ENCODE measurements at places on chromosomes 11 and 22.
A peak's percentile ranks its signal among the peaks of the same experiment; 100 is the strongest.

DNA sequence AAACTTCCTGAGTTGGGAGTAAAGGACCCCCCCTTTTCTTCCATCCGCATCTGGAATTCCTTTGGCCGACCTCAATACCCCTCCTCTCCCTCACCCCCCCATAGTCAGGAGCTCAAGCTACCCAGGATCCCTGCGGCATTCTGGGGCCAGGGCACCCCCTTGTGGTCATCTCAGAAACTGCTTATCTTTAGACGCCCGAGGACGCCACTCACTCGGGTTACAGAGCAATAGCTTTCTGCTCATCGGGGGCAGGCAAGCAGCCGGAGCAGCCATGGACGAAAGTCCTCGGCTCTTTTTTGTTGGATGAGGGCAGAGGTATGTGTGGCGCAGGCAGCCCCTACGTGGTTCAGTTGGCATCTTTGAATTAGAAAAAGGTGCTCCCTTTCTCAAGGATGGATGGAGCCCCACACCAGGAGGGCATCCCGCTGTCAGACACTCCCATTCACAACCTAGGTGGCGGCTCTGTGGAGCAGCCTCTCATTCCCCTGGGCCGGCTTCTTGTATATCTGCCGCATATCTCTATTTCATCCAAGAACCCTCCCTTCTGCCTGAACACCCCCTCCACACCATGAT, 2.3 kb downstream of the C1QTNF5 start:
- peak; percentile 58 for DNase-seq

DNA sequence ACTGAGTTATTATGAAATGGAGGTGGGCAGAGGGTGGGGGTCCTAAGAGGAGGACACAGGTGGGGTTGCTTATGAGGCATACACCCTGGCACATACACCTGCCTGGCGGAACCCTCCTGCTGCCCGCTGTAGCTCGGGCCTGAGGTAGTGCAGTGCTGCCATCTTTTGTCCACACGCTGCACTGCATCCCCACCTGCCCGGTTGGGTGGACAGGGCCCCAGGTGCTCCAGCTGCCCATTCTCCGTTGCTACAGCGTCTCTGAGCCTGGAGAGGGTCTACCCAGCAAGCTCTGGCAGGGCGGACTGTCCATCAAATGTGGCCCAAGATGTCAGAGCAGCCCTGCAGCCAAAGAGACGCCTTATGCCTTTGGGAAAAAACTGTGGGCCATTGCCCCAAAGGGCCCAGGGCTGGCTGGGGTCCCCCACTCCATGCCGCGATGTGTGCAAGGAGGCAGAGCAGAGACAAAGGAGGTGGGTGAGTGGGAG, 131.2 kb downstream of the BUD13 start:
- peak; percentile 28 for DNase-seq

DNA sequence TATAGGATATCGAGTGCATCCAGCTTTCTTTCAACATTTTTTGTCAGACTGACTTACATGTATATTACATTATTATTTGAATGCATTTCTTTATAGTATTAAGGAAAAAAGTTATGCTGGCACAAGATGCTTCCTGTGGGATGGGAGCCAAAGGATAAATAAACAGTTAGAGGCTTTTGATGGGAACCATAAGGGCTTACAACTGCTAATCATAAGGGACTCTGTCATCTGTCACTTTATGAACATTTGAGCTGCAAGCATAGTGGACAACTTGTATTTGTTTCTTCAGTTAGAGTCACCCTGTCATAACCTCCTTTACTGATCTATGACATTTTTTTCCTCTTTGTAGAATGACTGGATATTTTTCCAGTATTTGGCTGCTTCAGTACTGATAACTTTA, 132.4 kb upstream of the CHORDC1 start:
- DNase-seq = no peak

DNA sequence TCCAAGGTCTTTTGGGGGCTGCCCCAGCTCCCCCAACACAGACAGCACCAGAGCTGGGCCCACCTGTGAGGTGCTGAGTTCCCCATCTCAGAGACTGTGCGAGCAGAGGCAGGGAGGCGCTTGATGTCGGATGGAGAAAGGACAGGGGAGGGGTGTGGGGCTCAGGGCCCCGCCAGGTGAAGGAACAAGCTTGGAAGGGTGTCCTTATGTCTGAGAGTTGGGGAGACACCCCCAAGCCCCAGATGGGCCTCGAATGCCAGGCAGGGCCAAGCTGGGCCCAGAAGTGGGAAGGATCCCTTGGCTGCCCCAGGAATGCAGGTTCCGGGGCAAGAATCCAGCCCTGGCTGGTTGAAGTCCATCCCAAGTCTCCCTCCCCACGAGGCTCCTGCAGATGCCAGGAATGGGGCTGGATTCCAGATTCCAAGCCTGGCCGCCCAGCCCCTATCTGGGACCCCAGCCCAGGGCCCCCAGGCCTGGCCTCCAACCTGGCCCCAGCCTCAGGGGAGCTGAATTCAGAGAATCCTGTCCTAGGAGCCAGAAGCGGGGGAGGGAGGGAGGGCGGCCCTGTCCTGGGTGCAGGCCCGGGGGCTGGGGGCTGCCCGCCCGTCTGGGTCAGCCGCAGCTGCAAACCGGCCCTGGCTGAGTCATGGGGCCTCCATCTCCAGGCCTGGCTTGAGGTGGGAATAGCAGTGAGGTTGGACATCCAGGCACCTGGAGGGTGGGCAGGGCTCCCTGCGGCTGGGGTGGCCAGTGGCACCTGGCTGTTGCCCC, 50.9 kb downstream of the CDKN1C start:
- no peak for DNase-seq

DNA sequence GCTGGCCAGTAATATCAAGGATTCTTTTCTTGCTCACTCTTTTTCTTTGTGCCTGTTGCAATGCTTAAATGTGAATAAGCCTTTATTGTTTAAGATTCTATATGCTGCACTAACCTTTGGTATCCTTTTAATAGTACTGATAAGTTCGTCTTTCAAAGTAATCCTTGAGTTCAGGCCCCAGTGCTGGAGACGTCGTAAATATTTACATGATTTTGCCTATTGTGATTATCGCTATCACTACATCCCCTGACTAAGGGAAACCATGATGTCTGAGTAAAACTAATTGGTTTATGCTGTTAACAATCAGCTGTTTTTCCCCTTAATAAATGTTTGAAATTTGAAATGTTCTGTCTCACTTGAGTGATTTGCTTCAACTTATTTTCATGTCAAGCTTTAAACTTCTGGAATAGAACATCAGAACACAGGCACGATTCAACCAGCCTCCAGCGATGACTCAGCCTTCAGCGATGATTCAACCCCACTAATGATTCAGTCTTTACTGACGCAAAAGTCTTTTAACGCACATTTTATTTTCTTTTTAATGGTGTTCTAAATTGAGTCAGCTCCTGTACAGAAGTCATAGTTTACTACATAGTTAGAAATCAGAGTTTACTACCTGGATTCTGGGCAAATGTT, 3.9 kb downstream of the HTATIP2 start:
- no peak for DNase-seq

- DNase-seq = no peak
These were observed 12.8 kb downstream of the SAA4 start for GRCh38 chr11:18223591-18224387.

GRCh38 chr22:20399866-20400605, 6.1 kb downstream of the ZNF74 start:
- no peak for DNase-seq

DNA sequence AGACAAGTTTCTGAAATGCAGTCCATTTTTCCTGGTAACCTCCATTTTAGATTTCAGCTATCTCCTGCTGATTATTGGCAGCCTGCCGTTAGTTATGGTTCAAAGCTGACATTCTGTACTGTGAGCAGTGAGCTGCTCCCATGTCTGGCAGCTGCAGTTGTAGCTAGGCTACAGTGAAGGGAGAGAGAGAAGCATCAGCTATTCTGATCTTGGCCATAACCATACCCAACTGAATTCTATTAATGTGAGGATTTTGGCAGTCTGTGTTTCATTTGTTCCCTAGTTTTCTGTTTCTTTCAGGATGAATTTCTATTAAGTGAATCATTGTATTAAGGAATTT, 33.4 kb downstream of the SIK2 start:
- DNase-seq = peak; percentile 5

GRCh38 chr11:34609850-34610249, 11.0 kb upstream of the EHF start:
- no peak for DNase-seq

- no peak for DNase-seq
These were observed 13.3 kb downstream of the PARVA start for GRCh38 chr11:12390687-12391110.

DNA sequence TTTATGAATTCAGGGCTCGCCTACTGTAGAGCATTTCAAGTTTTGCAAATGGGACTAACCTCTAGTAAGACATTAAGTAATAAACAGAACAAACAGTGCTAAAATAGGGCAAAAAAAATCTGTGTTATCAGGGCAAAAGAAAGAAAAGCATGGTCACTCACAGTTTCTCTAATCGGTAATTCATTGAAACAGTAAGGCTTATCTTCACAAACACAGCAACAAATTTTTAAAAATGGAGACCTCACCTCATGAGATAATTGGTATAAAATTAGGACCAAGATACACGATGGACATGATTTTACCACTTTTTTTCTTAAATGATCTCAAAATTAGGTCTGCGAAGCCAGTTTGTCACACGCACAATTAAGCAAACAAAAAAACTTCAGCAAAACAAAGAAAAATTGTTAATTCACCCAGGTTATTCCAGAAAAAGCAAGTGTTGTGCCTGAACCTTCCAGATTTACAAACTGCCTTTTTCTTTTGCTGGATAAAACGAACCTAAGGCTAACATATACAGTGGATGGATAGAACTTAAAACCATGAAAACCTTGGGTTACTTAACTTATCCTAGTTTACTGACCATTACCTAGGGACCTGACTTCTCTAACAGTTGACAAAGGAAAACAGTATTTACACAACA, 1.4 kb downstream of the TMEM123 start:
- DNase-seq = no peak

DNA sequence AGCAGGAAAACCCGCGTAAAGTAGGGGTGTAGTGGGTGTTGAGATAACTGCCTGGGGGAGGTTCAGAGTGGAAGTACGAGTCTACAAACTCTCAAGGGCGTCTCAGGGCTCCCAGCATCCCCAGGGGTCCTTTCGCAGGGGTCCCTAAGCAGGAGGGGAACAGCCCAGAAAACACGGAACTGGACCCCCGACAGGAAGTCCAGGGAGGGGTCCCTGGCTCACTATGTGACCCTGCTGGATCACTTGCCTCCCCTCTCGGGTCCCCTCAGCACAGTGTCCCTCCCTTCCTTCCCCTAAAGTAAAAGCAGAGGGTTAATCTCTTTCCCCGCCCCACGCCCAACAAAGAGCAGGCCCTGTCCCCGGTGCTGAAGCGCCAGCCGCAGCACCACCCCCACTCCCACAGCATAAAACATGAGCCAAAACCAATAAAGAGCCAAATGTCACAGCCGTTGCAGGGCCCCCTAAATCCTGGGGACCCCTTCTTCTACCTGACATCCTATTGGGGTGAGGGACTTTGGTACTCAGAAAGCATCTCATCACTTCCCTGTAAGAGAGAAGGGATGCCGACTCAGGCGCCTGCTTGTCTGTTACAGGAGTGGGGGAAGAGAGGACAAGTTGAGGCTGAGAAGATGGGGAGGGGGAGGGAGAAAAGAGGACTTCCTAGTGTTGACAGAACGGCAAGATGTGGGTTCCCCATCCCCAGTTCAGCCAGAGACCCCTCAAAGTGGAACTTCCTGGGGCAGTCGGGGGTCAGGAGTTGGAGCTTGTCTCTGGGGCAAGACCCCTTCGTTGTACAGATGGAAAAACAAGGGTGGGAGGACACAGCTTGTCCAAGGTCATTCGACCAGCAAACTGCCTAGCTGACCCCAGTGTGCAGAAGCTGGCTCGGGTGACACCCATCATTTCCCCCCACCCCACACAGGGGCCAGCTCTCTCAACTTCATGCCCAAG, 1.4 kb upstream of the NEFH start:
- no peak for DNase-seq

All from NCI-H2107 (cell line).